ENCODE measurements at places on chromosomes 1 and 21.
A peak's percentile ranks its signal among the peaks of the same experiment; 100 is the strongest.

DNA sequence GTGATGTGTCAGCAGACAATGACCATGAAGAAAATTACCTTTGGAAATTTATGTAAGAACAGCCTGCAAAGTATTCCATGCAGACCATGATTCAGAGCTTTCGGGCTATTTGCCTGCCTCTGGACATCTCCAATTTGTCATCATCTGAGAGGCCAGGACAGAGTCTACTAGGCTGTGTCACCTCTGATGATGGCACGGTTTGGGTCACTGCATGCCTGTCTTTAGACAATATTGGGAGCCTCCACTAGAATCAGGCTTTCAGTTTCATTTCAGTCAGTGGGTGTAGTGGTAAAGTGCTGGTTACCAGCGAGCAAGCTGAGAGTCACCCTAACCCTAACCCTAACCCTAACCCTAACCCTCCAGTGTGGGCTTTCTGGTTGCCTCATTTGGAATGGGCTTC, 80.8 kb downstream of the KCNJ6 start:
- no peak for DNase-seq

DNA sequence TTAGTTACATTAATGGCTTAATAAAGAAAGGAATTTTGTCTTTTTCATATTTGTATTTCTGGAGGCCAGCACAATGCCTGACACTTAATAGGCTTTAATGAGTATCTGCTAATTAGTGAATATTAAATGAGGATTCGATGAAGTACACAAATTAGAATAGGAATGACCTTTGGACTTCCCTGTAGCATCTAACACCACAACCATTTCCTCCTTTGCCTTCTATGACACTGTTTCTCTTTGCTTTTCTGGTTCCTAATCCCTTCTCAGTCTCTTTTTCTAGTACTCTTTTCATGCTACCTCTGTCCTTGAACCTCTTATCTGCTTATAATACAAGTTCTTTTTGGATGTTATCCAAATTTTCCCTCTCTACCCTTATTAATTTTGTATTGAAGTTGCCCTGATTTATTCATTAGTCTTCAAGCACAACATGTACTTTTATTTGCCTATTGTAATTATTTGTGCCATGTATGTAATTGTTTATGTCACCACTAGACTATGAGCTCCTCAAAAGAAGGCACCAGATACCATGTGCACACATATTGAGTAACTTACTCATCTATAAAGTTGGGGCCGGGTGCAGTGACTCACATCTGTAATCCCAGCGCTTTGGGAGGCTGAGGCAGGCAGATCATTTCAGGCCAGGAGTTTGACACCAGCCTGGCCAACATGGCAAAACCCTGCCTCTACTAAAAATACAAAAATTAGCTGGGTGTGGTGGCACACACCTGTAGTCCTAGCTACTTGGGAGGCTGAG, 23.8 kb downstream of the RPS27 start:
- DNase-seq: no peak

DNA sequence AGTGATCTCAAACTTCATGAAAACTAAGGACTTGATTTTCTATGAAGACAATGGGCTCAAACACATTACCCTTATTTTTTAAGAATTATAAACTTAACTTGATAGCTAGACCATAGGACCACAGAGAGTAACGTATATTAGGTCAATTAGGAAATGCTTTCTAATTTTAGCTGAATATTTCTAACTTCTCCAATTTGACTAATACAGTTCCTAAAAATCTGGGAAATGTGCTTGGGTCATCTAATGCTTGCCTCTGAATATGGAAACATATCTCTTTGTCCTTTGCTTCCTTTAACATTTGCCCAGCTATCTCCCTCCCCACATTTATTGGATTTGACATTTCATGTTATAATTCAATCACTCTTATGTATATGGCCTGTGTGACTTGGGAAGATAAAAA, 141.4 kb downstream of the LHX8 start:
- no peak for DNase-seq

DNA sequence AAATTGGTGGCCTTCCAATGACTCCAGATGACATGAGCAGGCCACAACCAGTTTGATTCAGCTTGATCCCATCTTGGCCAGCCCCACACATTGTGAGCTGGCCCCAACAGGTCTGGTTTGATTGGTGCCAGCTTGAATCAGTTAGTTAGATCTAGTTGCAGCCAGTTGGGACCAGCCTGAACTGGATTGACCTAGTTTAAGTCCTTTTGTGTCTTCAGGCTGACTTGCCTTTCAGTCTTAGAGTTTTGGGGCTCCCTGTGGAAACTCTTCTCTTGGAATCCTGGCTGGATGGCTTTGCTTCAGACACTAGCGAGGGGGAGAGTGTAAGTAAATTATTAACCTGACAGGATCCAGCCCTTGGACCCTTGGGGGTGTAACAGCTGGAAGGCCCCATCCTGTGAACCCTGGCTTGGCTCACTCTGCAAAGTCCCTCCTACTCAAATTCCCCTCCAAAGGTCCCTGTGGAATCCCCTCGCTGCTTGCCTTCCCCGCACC, 36.2 kb upstream of the POU3F1 start:
- DNase-seq: no peak

GRCh38 chr1:154837672-154838171, 32.4 kb downstream of the KCNN3 start:
- DNase-seq: no peak

- DNase-seq: no peak
Measured at GRCh38 chr1:208737922-208738321, 493.7 kb upstream of the PLXNA2 start.

GRCh38 chr1:205645519-205645918, 13.7 kb upstream of the ELK4 start:
- DNase-seq: no peak

DNA sequence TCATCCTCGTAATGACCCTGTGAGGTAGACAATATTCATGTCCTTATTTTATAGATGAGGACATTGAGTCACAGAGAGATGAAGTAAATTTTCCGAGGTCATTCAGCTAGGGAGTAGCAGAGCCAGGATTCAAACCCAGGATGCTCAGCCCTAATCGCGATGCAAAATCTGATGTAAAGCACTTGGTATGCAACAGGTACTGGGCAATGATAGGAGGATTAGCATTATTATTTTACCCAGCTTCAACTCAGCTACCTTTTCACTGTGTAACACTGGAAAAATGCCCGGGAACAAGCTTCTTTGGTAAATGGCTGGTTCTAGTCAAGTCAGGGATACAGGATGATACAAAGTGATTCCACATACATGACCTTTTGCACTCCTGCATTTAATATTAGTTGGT, 88.7 kb downstream of the ATP1A1 start:
- DNase-seq: no peak

DNA sequence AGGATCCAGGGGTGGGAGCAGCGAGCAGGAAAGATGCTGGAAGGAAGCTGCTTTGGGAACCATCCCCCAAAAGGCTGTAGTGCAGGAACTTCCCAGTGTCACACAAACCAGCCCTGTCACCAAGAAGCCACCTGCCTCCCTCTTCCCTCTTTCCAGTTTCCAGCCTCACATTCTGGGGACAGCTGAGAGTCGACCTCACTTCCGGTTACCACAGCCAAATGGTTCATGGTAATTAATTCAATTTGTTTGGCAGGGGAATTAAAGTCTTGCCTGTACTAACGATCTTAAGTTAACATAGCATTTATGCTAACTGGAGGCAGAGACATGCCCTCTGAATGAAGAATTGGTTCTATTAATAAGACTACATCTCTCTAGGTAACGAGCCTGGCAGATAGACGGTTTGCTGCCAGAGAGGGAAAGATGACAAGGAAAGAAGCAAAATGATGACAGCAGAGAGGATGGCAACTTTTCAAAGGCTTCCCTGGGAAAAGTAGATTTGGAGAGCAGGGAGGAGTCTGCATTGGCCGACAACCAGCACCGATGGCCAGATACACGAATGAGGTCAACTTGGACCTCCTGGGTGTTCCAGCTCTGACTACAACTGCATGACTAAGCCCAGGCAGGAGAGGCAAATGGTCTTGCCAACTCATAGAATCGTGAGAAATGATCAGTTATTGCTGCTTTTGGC, 64.1 kb downstream of the TMCO4 start:
- DNase-seq: no peak

DNA sequence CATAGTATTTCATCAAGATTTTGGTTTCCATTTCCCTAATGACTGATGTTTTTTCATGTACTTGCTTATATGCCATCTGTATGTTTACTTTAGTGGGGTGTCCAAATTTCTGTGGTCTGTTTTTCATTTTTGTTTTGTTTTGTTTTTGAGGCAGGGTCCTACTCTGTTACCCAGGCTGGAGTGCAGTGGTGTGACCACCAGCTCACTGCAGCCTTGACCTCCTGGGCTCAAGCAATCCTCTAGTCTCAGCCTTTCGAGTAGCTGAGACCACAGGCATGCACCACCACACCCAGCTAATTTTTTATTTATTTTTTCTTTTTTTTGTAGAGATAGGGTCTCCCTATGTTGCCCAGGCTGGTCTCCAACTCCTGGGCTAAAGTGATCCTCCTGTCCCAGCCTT, 378.0 kb upstream of the VAMP3 start:
- no peak for DNase-seq

GRCh38 chr1:161676958-161677689, 14.2 kb downstream of the FCGR2B start:
- DNase-seq: no peak

DNA sequence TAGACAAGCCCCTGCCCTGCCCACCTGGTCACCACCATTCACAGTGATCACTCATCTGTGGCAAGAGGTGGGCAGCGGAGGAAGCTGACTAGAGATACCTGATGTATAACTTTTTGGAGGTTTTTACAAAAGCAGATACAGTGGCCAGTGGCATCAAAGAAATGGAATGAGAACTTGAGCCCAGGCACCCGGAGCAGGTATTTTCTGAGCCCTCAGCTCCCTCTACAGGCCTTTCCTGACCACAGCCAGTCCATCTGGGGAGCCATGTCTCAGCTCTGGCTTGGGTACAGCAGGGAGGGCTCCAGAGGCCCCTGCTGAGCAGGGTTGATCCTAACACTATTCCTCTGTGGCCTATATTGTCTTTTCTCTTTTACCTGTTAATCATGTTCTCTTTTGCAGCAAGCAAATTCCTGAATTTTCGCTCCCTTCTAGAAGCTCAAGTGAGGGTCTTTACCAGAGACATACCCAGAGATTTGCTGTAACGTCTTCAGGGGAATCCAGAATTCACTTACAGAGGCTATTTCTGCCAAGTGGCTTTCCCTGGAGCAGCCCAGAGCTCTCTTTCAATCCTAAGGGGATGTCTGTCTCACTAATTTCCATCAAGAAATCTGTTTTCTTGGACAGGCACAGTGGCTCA, 27.3 kb downstream of the GPR157 start:
- peak; percentile 17 for DNase-seq

GRCh38 chr21:39318091-39318959, 4.9 kb upstream of the BRWD1 start:
- no peak for DNase-seq

GRCh38 chr1:209203533-209203895, 380.0 kb upstream of the CAMK1G start:
- no peak for DNase-seq

- DNase-seq: peak; percentile 26
Measured at GRCh38 chr1:206067486-206068227, 14.7 kb downstream of the RHEX start.

DNA sequence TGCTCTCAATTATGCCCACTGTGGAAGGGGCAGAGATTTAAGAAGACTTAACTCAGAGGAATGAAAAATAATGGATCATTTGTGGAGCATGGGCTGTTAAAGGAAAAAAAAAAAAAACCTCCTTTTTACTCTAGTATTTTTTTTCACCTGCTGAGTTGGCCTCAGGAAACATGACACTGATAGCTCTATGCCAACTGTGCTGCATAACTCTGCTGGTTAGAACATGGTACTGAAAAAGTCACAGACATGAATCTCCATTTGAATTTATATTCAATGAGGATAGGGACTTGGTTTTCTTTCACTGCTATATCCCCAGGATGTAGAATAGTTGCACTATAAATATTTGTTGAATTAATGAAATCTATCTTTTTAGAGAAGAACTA, 86.1 kb upstream of the KIAA0040 start:
- no peak for DNase-seq

DNA sequence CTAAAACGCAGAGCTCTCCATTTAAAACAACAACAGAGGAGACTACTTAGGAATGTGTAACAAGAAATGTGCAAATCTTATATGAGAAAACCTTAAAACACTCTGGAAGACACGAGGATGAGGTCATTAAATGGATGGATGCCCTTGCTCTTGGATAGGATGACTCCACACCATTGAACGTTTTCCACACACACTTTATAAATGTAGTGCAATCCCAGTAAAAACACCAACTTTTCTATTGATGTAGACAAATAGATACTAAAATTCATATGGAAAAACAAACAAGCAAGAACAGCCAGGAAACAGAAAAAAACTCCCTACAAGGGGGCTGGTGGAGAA, 18.4 kb upstream of the COL6A1 start:
- DNase-seq: no peak

GRCh38 chr1:227357171-227357926, 39.1 kb upstream of the CDC42BPA start:
- no peak for DNase-seq

DNA sequence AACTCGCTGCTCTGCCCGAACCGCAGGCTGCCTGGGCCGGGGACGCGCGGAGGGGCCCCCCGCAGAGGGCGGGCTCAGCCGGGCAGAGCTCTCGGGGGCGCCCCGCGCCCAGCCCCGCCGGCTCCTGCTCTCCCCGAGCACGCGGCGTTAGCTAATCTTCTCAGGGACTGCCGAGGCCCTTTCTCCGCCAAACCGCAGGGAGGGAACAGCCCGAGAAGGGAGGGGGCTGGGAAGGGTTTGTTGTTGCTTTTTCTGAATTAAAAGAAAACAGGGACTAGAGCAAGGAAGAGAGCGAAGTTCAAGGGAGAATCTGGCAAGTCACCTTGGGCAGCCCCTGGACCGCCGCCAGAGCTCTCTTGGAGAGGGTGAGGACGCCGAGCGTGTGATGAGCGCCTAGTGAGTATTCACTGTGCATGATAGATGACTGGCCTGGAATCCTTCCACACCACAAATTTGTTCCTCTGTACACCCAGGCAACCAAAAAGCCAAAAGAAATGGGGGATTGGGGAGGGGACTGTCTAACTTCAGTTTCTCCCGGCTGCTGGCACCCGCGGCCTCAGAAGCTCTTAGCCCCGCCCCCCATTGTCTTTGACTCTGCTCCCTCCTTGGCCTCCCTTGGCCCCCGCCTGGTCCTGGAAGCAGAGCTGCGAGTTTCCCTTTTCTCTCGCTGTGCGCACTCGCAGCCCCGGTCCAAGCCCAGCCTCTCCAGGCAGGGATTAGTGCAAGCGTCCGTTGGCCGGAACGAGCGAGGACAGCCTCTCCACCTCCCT, 19.7 kb upstream of the LMX1A start:
- DNase-seq: no peak

- no peak for DNase-seq
Measured at GRCh38 chr21:14453339-14454015, 70.5 kb upstream of the HSPA13 start.

- DNase-seq: no peak
Measured at GRCh38 chr1:88311907-88312306, 372.2 kb upstream of the PKN2 start.

GRCh38 chr1:94955767-94956632, 29.1 kb upstream of the CNN3 start:
- DNase-seq: no peak

GRCh38 chr21:44516828-44517174, 23.2 kb downstream of the KRTAP10-1 start:
- DNase-seq: no peak

- DNase-seq: no peak
Measured at GRCh38 chr1:64433308-64433707, 36.6 kb upstream of the CACHD1 start.
